ENCODE measurements at places on chromosomes 3 and 15. TPM values are rescaled to one million over a fixed set of nuclear protein-coding genes. Genes with fewer than 3 reads are reported as not detected.
A peak's percentile ranks its signal among the peaks of the same experiment; 100 is the strongest.

The IQCH gene
- 8.6 TPM for polyA plus RNA-seq

The DZIP1L gene
- polyA plus RNA-seq, result 16.3 TPM

The SLC6A1 gene
- polyA plus RNA-seq, result 0.98 TPM

The HDC gene
- polyA plus RNA-seq, result 0.56 TPM

The SOX2 gene
- polyA plus RNA-seq, result 0.56 TPM

The NLGN1 gene
- 2.8 TPM for polyA plus RNA-seq

GRCh38 chr15:32120577-32121383, 90.5 kb downstream of the CHRNA7 start:
- DNase-seq, result no peak

- no peak for DNase-seq
Observed at GRCh38 chr3:73245459-73245858, 184.0 kb downstream of the EBLN2 start.

GRCh38 chr3:12186515-12187286, 28.0 kb upstream of the TIMP4 start:
- no peak for DNase-seq

DNA sequence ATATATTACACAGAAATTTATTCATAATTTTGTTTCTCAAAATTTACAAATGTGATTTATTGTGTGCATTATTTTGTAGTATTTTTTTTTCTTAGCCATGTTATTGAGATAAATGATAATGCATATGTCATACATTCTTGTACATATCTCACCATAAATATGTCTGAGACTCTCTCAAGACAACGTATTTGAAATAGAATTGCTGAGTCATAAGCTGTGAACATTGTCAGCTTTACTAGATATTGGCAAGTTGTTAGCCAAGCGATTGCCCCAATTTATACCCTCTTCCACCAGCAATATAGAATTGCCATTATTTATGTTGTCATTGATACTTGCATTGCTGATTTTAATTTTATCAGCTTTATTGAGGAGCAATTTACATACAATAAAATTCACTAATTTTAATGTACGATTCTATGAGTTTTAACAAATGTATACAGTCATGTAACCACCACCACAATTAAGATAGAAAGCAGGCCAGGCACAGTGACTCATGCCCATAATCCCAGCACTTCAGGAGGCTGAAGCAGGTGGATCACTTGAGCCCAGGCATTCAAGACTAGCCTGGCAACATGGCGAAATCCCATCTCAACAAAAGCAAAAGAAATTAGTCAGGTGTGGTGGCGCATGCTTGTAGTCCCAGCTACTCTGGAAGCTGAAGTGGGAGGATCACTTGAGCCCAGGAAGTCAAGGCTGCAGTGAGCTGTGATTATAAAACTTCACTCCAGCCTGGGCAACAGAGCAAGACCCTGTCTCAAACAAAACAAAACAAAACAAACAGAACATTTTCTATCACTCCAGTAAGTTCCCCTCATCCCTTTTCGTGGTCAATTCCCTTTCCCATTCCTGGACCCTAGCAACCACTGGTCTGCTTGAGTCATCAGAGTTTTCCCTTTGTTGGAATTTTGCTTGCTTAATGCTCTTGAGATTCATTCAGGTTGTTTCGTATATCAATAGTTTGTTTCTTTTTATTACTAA, 373.1 kb downstream of the MFSD1 start:
- DNase-seq, result no peak

DNA sequence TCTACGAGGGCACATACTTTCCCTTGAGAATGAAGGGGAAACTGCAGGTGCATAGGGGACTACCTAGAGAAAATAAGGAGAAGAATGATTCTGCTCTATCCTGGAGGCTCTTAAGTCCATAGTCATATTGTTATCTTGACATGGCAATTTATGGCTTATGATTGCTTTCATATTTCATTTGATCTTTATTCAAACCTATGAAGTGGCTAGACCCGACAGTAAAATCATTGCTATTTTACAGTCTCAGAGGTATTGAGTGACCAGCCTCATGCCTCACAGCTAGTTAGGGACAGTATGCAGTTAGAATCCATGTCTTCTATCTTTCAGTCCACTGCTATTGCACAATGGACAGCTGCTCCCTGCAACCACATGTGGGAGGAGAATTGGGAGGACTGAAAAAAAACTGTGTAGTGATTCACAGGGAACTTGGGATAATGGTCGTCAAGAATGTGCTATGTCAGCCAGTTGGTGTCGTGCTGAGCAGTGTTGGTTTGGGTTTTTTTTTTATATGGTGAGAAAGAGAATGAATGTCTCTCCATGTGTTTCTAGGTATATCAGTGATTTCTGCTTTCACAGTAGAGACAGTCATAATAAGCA, 63.2 kb upstream of the SPPL2A start:
- DNase-seq, result peak; percentile 8

DNA sequence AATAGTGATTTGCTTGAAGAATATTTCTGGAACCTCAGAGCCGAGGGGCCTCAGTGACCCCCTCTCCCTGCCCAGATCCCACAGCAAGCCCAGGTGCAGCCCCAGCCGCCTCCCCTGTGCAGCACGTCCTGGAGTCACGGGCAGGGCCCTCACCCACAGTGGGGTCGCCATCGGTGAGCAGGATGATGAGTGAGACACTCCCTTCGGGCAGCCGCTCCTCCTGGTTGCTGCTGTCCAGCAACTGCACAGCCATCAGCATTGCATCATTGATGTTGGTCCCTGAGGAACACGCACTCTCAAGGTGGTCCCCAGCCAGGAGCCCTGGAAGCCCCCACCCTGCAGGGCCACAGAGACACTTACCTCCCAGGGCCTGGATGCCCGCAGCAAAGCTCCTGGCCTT, 6.4 kb downstream of the ITIH4 start:
- no peak for DNase-seq

- no peak for DNase-seq
Observed at GRCh38 chr15:99764522-99764921, 31.3 kb upstream of the LYSMD4 start.

GRCh38 chr3:78802562-78802930, 965.3 kb downstream of the ROBO1 start:
- DNase-seq, result no peak

DNA sequence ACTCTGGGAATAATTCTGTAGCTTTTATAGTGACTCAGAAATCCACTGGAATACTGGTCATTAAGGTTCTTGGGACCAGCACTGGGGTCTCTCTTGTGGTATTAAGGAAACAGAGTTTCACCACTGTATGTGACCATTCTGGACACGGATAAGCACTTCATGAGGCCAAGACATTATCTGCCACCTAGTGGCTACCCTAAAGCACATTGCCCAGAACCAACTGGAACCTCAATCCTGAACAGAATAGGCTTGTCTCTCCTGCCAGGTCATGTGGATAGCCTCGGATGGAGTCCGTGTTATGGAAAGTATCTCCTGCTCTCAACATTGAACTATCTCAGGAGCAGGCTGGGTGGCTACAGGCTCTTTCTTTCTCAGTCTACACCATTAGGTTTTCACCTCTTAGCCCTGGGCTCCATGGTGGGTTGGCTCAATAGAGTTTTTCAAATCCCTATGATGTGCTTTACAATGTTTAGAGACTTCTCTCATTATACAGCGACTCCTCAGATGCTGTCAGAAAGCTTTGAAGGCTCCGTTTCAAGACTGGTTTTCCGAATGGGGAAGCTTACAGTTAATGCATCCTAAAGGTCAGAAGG, 167.6 kb upstream of the ST8SIA2 start:
- no peak for DNase-seq

DNA sequence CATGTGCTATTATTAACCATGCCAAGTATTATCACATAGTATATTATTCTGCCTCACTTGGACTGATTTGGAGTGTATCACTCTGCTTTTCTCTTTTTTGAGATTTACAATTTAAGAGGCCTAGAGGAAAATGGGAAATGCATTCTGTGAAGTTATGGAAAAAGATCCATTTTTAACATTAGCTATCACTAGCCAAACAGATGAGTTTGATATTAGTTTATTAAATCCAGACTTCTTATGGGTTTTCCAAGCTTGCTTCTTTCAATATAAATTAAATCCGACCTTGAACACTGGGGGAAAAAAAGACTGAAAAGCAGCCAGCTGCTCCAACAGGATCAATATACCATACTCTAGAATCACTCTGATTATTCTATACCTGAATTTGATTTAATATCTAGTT, 30.1 kb upstream of the PLOD2 start:
- DNase-seq, result no peak

DNA sequence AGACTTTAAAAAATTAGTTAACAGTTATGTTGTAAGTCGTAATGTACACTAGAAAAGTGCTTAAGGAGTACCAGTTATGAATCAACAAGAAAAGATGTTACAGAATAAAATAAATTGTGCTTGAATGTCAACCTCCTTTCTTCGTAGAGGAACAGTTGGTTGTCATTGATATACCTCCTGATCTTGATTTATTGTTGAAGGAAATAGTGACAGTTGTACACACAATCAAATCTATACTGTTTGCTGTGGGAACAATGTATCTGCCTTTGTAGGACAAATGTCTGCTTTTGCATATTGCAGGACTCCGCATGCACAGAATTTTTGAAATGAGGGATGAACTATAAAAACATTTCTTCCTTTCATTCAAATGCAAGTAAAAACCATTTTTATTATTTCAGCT, 19.2 kb downstream of the RASA2 start:
- no peak for DNase-seq

Measured in right renal pelvis (tissue), 4 donors.